NCI-H510A (cell line): ENCODE measurements at places on chromosomes 12 and 14.

GRCh38 chr14:69580009-69580577 is 5.4 kb upstream of the CCDC177 start:
- DNase-seq: no peak

DNA sequence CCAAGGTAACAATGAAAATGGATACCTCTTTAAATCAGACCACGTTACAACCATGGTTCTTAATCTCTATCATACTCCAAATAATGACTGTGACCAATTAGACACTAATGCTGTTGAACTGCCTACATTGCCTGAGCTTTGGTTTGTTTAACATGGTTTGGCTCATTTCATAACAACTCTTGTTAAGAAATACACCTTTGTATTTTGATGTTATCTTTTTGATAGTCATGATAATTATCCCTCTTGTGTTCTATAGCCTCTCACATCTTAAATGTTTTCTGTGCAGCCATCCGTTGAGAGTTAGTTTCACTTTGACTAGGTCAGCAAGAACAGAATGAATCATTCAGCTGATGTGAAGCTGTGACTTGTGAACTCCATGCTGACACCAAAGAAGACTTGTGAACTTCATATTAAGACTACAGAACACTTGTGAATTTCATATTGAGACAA is 75.5 kb upstream of the RERGL start:
- DNase-seq: peak; percentile 6

DNA sequence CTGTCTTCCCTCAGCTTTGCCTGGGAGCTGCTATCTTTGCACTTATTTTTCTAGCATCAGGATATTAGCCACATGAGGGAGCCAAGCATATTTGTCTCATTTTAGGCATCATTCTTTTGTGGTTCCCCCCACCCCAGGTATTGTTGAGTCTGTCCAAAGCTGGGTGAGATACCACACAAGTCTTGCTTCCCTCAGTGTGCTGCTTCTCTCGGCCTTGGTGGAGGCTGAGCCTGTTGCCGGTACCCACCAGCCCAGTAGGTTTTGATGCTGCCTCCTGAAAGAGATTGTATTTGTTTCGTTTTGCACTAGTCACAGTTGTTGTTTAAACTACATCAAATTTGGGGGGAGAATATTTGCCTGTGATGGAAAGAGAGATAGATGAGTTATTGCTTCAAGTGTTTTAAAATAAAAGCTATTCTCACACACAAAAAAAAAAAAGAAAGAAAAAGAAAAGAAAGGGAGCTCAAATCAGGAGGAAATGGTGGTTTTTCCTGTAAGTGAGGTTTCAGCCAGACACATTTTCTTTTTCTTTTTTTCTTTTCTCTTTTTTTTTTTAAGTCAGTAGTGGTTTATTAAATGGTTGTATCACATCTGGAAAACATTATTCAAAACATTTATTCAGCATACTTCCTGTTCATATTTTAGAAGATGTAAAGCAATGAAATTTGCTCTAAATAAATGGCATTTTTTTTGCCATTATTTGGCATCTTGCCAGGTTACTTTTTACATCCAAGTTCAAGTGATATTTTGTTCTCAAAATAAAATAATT is 58.5 kb downstream of the SLC4A8 start:
- DNase-seq: no peak

GRCh38 chr12:132773077-132773955 is 11.7 kb upstream of the ANKLE2 start:
- DNase-seq: no peak

DNA sequence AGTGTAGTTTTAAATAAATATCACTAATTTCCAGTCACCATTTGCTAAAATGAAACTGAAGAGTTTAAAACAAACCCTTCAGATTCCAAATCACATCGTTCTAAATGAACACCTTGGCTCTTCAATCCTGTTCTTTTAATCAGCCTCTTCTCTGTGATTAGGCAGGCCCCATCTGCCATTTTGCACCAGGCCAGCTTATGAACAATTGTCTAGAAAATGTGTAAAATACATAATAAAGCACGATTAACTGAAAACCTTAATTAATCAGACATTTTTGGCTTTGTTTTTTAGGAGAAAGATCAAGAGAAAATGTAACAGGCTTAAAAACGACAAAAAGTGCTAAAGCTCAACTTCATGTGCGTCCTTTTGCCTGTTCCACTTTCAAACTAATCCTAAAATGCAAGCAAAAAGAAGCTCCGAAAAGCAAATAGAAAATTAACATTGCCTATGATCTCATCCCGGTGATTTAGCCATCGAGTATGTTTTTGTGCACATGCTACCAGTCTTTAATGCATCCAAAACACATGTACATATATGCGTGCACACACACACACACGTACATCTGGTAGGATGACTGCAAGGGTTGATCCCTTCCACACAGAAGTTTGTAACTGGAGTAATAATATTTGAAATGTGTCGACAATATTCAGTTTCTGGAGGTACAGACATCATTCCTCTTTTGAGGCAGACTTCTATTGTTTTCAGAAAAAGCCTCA is 288.6 kb downstream of the FOXN3 start:
- DNase-seq: no peak
